ENCODE measurements at places on chromosomes 16 and 17.

DNA sequence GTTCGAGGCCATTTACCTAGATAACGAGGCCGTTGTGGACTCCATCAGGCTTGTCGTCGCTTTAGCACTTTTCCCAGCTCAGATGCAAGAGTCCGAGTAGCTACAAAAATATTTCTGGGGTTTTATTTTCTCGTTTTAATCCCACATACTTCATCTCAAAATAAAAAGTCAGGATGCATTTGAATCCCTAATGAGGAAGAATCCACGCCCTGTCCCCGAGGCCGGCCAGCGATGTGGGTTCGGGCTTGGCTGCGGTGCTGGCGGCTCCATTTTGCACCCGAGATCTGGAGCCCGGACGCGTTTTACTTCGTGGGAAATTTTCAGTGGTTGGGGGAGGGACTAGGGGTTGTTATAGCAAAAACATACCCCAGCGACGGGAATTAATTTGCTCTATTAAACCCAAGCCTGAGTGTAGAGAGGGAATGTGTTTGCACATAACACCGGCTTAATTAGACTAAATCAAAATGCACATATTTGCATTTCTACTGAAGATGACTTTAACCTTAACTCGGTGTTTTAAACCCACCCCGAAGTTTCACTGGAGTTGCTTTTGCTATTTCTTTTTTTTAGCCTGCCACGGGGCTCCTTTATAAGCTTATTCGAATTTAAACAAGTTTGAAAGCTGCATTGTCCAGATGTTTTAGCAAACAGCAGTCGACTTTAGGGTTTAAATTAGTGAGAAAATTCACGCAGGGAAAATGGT is 4.8 kb downstream of the IRX5 start:
- no peak for DNase-seq

DNA sequence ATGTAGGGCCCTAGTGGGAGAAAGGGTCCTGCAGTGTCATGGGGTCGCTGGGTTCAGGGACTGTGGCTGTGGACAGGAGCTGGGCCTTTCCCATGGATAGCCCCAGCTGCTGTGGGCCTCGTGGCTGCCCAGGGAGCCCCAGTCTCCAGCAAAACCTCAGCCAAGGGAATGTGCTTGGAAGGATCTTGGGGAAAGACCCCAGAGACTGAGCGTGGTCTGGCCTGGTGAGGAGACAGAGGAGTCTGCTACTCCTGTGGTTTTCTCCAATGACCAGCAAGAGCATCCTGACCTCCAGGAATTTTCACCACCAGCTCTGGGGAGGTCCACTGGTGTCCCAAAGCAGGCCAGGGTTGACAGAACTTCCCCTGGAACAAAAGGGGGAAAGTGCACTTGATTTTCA is 42.3 kb downstream of the RNF112 start:
- DNase-seq = no peak

DNA sequence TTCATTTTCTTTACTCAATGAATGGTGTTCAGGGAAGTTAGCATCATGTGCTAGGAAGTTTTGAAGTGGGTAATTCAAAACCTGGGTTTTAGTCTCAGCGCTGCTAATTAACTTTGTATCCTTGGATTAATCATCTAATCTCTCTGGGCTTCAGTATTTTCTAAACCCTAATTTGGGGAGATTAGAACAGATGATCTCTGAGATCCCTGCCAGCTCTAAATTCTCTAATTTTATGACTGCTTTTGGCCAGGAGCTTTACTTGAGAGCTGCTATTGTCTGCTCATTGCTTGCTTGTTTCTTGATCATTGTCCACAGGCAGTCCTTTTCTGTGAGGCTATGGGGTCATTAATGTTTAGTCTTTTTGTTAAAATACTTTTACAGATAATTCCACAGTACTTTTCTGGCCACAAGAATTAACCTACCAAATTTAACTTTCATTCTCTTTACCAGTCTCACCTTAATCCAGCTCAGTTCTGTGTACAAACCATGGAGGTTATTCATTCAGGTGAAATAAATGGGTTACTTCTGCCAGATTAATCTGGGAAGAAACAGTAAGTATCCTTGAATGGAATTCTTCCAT is 28.4 kb upstream of the VWA3A start:
- no peak for DNase-seq

- no peak for DNase-seq
Measured at GRCh38 chr16:86577314-86577971, 906 bp upstream of the FOXL1 start.

- no peak for DNase-seq
Measured at GRCh38 chr17:67509390-67510287, 132.6 kb downstream of the PITPNC1 start.

DNA sequence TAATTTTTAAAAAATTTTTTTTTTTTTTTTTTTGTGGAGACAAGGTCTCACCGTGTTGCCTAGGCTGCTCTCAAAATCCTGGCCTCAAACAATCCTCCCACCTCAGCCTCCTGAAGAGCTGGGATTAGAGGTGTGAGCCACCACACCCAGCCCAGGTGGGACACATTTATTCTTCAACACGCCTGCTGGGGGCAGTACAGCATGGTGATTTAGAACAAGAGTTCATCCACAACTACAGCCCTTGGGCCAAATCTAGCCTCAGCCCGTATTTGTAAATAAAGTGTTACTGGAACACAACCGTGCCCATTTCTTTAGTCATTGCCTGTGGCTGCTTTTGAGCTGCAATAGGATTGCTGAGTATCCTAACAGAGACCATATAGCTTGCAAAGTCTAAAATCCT is 92.8 kb downstream of the KATNIP start:
- DNase-seq = no peak

DNA sequence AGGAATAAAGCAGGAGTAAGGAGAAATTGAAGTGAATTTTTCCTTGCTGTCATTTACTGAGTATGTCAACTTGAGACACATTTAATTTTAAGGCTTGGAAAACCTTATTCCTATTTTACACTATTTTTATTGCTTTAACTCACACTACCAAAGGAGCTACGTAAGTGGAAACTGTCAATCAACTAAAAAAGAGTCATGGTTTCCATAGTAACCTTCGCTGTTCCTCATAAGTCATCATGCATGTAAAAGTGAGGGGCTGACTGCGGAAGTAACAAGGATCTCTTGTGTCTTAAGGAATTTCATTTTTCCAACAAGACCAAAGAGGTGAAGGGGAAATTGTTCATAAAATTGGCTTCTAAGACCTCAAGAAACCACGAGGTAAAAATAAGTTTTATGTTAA is 516.2 kb upstream of the CA10 start:
- DNase-seq = no peak

DNA sequence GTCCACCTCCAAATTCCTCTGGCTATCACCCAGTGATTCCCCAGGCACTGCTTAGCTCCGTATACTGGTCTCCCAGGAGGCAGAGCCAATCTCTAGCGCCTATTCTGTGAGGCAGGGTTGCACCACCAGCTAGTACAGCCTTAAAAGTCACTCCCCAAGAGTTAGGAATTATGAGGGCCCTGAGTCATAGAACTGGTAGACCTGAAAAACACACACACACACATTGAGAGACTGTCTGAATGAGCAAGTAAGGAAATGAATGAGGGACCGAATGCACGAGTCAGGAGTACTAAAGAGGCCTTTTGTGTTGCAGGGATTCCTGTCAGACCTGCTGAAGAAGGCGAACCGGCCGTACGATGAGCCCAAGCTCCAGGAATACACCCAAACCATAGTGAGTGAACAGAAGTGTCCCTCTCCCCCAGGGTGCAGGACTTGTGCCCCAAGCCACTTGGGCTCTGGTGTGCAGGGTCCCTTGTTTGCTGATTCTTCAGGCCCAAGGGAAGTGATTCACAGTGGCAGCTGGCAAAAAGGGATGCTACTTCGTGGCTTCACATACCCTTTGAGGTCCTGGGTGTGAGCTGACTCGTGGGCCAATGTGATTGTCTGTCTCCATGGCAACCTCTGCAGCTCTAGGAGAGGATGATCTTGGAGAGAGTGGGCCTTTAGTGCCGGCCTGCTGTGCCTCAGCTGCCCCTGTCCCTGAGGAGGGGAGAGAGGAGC is 24.7 kb downstream of the CALB2 start:
- DNase-seq = no peak

DNA sequence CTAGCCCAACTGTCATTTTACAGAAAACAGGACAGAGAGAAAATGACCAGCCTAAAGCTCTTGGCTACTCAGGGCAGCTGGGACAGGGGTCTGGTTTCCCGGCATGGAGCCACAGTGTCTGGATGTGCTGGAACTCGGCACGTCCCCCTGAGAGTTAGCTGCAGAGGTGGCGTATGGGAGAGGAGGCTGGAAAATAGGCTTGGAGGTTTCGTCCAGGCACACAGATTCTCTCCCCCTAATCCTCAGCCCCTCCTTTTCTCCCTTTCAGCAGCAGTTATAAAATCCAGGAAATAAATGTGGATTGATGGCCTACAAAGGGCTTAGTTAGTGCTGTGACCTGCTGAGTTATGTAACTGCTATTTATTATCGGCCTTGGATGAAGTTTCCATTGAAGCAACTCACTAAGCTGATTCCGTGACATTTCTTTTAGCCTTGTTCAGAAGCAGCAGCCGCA is 89.5 kb upstream of the TOB1 start:
- DNase-seq = no peak

- DNase-seq = no peak
Measured at GRCh38 chr17:57899822-57900221, 50.0 kb upstream of the MRPS23 start.
